ENCODE measurements at places on chromosomes 6 and 20.
A peak's percentile ranks its signal among the peaks of the same experiment; 100 is the strongest.

DNA sequence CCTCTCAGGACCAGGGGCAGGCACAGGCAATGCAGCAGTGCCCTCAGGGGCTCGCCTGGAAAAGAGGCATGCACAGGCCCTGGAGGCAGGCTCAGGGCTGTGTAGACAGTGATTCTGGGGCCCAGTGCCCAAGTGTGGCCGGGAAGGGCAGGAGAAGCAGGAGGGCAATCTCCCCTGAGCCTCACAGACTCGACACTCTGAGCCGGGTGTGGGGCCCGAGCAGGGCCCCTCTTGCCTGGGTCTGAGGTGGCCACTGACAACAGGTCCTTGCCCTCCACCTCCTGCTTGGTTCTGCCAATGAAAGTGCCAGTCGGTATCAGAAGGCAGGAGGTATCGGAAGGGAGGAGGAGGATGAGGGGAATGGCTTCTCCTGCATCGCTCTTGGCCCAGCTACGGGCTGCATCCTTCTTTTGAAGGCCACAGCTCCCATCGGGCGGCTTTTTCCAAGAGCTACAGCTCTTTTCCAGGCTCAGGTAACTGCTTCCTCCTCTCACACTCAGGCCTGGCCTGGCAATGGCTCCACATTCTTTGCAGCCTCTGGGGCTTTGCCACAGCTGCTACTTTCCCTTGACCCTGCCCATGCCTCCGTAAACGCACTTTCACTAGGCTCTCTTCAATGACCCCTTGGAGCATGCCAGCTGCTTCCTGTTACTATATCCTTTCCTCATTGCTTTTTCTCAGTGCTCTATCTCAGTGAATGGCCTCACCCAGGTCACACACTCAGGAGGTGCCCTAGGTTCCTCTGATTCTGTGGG lies 24.5 kb downstream of the GABRR2 start:
- no peak for DNase-seq

DNA sequence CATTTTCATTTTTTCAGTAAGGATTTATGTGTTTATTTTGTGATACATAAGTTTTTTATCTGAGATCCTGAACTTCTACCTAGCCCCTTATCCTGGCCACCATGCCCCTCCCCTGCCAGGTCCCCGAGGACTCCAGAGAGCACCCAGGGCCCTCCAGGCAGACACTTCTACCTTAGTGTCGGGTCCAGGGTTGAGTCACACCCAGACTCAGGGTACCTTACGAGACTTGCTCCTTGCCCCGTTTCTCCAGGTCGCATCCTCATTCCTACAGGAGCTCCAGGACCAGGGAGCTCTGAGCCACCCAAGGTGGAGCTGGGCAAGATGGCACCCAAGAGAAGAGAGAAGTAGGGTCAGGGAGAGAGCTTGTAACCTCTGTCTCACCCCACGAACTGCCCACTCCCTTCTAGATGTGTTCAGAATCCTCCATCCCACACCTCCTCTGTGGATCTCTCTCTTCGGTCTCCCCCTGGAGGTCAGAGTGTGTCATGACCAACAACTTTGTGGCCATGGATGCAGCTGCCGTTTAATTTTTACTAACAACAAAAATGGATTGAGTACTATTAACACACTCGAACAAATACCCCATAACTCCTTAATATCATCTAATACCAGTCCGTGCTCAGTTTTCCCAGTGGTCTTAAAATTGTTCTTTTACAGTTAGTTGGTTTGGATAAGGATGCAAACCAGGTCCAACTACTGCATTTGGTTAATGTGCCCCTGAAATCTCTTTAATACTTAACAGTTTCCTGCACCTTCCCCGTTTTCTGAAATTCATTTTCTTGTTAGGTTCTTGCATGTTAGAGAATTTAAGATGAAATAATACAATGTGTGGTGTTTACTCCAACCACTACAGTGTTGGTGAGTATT lies 130.6 kb upstream of the INSM1 start:
- DNase-seq: peak; percentile 41

DNA sequence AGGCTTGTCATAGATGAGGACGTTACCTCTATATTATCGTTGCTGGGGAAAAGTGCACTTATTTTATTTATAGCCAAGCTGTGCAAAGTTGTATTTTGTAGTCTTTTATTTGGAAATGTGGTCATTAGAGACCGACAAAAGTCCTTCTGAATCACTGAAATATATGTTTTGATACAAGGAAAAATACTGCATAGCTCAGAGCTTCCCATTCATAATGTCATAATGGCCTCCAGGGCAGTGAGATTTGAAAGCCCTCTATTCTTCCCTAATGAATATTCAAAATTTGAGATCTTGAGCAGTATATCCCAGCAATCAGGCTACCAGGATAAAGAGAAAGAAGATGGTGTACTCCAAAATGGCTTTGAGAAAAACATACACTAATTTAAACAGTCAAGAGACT lies 64.6 kb downstream of the CAP2 start:
- DNase-seq: no peak

DNA sequence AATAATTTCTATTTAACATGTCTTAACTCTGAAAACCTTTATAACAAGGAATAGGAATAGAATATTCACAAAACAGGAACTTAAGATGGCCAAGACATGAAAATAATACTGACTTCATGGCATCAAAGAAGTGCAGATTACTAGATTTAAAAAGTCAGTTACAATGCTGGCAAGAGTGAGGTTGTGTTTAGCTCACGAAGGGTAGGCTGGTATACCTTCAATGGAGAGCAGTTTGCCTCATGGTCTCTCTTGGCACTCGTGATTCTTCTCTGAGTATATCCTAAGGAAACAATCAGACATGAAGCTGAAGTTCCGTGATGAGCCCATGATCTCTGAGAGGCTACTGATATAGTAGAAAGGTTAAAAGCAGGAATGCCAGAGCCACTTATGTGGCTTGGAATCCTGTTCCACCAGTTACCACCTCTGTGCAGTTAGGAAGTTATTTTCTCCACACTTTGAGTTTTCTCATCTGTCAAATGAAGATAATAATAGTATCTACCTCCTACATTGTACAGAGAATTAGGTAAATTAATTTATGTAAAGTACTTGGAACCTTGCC lies 7.2 kb downstream of the NCOA7 start:
- no peak for DNase-seq

- DNase-seq: peak; percentile 57
Observed at GRCh38 chr6:29632789-29633533, at the start of gene GABBR1. Gene GABBR1 (minus strand): TSS chr6:29633183. CDS start chr6:29632385, 798 bp downstream.

DNA sequence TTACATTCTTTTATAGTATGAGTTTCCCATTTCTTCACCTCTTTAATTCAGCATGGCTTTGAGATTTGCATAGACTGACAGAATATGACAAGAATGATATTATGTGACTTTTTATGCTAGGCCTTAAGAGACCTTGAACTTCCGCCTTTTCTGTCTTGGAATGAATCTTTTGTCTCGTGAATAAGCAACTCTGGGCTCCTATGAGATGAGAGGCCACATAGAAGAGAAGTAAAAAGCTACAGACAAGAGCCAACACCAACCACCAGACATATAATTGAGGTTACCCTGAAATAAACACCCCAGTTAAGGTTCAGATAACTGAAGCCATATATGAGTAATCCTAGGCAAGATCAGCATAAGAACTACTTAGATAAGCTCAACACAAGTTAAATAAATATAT lies 600.8 kb downstream of the MEI4 start:
- DNase-seq: no peak

- DNase-seq: no peak
Observed at GRCh38 chr6:148873154-148873553, 126.3 kb downstream of the UST start.

GRCh38 chr6:166830891-166831363 lies 125.4 kb downstream of the RNASET2 start:
- DNase-seq: no peak

GRCh38 chr6:111201764-111202163 lies 114.5 kb downstream of the SLC16A10 start:
- DNase-seq: no peak

DNA sequence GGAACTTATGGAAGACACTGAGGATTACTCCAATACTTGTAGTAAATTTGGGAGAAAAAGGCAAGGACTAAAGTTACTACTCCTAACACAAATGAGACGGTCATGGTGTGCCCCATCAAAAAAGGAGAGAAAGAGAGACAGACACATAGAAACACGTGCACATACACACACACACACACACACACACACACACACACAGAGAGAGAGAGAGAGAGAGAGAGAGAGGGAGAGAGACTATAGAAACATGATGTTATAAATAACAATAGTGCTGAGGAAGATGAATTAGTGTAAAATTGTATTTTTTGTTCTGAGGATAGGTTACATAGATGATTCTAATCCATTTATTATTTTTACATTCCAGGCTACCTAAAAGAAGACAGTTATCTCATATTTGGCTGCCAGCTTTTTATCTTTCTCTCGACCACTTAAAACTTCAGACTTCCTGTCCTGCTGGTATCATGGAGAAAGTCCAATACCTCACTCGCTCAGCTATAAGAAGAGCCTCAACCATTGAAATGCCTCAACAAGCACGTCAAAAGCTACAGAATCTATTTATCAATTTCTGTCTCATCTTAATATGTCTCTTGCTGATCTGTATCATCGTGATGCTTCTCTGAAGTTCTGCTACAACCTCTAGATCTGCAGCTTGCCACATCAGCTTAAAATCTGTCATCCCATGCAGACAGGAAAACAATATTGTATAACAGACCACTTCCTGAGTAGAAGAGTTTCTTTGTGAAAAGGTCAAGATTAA lies 10.5 kb downstream of the PLN start:
- DNase-seq: peak; percentile 60

- peak; percentile 21 for DNase-seq
Observed at GRCh38 chr20:10501402-10501801, 66.3 kb downstream of the SLX4IP start.

DNA sequence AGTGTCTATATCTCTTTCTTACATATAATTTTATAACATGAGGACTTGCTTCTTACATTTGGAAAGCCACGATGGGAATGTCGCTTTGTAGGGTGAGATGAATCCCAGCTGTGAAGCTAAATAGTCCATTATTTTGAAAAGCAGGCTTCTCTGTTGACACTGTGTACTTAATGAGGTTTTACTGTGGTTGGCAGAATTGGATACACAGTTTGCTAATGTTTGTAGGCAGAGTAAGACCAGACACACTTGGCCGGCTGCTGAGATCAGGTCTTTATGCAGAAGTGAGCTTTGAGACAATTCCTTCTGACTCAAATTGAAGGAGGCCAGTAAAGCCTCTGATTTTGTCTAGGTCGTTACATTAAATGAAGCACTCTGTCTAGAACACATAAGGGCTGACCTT lies 93.0 kb downstream of the NDUFAF5 start:
- DNase-seq: no peak

DNA sequence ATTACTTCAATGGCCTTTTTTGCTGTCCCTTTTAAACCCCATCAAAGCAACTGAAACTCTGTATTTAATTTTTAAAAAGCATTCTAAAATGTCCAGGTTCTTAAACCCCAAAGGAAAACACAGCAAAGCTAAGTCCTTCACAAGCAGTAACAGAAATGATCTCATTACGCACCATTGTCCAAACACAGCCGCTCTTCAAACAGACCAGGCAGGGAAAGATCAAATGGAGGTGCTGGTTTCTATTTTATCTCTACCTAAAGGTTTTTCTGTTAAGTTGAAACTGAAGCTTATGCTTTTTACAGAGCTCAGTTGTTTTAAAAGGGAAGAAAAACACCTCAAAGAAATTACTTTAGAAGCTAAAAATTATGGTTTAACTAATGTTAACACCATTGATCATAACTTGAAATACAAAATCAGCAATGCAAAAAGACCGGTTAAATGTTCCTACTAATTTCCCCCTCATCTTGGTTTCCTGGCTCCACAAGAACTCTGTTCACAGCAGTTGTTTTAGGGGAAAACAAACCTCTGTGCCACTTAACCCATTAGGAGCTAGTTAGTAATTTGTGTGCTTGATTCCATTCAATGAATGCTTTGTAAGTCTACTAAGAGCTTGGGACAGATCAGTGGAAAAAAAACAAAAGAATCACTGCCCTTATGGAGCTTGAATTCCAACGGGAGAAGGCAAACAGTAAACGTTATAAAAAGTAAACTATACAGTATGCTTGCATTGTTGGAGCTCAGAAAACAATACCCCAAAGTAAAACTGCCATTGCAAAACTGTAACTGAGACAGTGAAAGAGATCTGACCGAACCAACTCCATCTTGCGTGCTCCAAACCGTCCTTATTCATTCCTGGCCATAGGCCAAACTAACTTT lies 87.4 kb downstream of the CD24 start:
- DNase-seq: no peak

DNA sequence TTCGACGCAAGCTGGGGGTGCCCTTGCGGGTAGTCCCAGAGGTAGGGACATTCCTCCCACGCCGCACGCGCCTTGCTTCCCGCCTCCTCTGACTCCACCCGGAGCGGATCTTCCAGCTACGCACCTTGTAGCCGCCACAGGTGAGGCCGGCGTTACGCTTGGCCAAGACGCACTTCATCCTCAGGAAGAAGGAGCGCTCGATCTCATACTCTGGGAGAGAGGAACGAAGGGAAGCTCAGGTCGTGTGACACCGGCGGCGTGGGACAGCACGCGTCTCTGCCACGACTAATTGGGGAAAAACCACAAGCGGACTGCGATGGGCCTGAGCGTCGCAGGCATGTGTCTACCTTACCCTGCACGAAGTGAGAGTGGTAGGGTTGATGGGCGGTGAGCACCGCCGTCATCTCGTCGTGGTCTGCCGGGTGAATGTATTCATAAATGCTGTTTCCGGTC lies 15.5 kb downstream of the SIM1 start:
- DNase-seq: no peak

DNA sequence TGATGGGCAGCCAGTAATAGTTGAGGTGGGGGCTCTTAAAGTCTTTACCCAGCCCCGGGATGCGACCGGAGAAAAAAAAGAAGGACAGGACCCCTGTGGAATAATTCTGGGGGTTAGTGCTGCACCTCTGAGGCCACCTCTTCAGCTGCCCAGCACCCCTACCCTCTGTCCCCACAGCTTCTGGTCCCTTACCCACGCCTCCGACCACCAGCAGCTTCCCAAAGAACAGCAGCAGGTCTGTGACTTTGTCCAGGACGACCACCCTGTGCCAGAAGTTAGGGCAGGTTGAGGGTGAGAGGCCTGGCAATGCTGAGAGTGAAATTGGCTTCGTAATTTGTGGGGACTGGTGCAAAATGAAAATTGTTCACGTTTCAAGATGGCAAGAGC lies 2.2 kb upstream of the NEU1 start:
- no peak for DNase-seq

DNA sequence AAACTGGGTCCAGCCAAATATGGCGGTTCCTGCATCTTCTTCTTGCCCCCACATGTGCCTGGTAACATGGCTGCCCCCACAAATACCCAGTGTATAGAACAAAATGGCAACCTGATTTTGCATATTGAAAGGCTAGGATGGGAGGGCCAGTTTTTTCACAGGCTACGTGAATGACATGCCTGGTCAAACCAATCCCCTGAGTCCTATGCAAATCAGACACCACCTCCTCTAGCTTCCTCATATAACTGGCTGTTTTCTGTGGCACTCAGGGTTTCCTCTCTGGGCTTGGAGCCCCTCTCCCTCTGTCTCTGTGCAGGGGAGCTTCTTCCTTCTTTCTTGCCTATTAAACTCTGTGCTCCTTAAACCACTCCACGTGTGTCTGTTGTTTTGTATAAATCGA lies 372.1 kb downstream of the KIF16B start:
- DNase-seq: no peak

DNA sequence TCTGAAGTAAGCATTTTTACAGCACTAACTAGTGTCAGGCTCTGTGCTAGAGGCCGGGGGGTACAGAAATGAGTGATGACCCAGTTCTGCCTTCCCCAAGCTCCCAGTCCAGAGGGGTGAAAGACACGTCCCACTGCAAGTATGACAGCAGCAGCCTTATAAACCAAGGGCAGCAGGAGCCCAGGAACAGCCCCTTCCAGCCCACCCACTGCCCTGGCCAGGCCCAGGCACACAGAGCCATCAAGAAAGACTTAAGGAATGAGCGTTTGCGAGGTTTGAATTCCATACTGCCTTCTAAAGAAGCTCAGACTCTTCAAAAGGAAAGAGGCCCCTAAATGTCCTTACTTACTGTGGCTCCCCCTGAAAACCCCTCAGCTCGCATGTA lies 10.0 kb downstream of the TRERF1 start:
- DNase-seq: peak; percentile 49
